Testis (tissue), 5 donors: ENCODE measurements at places on chromosomes 2 and 18. TPM values are rescaled to one million over a fixed set of nuclear protein-coding genes. Genes with fewer than 3 reads are reported as not detected.

The FAP gene
- total RNA-seq: 1.2 TPM

The PELI1 gene
- 48.0 TPM for total RNA-seq

The SULT1C2 gene
- total RNA-seq: not detected

The GRP gene
- total RNA-seq: 0.37 TPM

The PSMA8 gene
- total RNA-seq: 20.1 TPM

The SLC19A3 gene
- total RNA-seq: 0.50 TPM

- H3K27ac ChIP-seq: no peak overlapping the region
- no peaks in the 10 kb centered on the region for H3K27me3 ChIP-seq
- no peak overlapping the region for H3K4me3 ChIP-seq
Measured at GRCh38 chr2:49167131-49167530, 12.8 kb upstream of the FSHR start.

- no peak overlapping the region for H3K27ac ChIP-seq
- H3K4me1 ChIP-seq: no peaks in the 10 kb centered on the region
- no peak for DNase-seq
- no peaks in the 10 kb centered on the region for H3K36me3 ChIP-seq
- H3K4me3 ChIP-seq: no peak overlapping the region
- H3K27me3 ChIP-seq: no peaks in the 10 kb centered on the region
Measured at GRCh38 chr18:45399146-45399545, 216.1 kb upstream of the SLC14A2 start.

DNA sequence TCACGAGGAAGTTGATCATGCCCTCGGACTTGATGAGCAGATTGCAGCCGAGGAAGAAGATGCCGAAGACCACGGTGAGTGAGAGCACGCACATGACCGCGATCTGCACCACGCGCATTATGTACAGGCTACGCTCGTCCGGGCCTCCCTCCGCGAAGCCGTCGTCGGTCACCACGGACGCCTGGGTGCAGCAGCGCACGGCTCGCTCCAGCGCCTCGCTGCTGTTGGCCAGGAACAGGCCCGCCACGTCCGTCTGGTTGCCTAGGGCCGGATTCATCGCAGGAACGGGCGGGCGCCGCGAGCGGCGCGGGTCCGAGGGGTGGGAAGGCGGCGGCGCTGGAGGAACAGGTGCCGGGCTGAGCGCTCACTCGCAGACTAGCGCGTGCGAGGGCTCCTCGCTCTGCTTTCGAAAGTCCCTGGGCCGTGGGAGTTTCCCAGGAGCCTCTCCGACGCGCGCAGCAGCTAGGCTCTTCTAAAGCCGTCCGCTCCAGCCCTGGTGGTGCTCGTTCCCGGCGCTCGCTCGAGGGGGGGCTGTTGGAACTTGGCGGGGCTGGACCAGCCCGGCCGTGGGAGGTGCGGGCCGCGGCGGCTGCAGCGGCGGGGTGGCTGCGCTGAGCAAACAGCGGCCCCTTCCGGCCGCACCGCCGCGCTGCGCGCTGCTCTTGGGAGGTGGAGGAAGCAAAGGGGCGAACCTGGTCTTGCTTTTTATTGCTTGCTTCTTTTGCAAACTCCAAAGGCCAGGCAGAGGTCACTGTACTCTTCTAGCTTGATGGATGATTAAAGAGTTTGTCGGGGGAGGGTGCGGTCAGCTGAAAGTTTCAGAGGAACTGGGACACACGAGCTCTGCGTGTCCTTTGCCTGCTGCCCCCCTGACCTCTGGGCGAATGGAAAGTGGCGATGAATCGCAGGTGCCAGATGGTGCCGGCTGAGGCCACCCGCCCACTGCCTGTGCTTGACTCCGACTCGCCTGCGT, at the start of gene RPRM:
Gene RPRM, minus strand, starts transcription at position 474 of the 973 bp plus-strand sequence. Its CDS starts 197 bp downstream, at position 277.
- H3K36me3 ChIP-seq: no peaks in the 10 kb centered on the region
- peaks cover 8% of the 10 kb centered on the region for H3K4me1 ChIP-seq
- H3K4me3 ChIP-seq: peak within 1 kb of the TSS; percentile 56
- H3K27ac ChIP-seq: no peak within 1 kb of the TSS
- H3K27me3 ChIP-seq: peaks cover 4% of the 10 kb centered on the region

- H3K36me3 ChIP-seq: no peaks in the 10 kb centered on the region
- no peak overlapping the region for H3K27ac ChIP-seq
- no peak overlapping the region for H3K4me3 ChIP-seq
- no peaks in the 10 kb centered on the region for H3K27me3 ChIP-seq
- H3K4me1 ChIP-seq: no peaks in the 10 kb centered on the region
Measured at GRCh38 chr18:63962137-63962536, 7.7 kb upstream of the SERPINB8 start.

DNA sequence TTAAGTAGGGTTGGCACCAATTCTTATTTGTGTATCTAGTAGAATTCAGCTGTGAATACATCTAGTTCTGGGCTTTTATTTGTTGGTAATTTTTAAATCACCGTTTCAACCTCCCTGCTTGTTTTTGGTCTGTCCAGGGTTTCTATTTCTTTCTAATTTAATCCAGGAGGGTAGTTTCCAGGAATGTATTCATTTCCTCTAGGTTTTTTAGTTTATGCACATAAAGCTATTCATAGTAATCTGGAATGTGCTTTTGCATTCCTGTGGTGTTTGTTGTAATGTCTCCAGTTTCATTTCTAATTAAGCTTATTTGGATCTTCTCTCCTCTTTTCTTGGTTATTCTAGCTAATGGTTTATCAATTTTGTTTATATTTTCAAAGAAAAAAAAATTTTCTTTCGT, 1361.8 kb upstream of the DDX18 start:
- H3K4me1 ChIP-seq: no peaks in the 10 kb centered on the region
- no peak for DNase-seq
- H3K27ac ChIP-seq: no peak overlapping the region
- no peaks in the 10 kb centered on the region for H3K27me3 ChIP-seq
- no peaks in the 10 kb centered on the region for H3K36me3 ChIP-seq

DNA sequence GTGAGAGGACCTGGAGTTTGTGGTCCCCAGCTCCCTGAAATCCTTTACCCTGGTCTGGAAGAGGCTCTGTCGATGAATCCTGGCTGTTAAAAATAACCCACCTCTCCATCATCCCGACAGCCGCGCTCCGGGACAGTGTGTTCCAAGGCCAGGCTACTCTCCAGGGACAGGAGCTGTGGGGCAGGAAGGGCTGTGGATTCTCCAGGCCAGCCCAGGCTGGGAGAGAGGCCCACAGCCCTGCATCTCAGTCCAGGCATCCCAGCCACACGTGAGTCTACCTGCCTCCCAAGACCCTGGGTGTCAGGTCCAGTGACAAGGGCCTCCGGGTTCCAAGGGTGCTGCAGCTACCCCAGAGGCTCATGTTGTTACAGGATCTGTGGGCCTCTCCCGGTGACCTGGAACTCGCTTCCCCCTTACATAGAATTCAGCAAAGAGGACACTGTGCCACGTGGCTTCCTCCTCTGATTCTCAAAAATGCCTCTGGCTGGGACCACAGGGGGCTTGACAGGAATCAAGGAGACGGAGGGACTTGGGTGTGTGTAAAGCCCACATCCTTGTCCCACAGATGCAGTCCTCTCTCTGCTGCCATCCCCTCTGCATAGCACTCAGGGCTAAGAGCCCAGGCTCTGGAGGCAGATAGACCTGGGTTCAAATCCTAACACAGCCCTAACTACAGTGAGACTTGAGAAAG, 17.3 kb downstream of the ADRA2B start:
- no peak overlapping the region for H3K4me3 ChIP-seq
- no peaks in the 10 kb centered on the region for H3K36me3 ChIP-seq
- peak; percentile 61 for DNase-seq
- H3K27ac ChIP-seq: peak overlapping the region; percentile 45
- H3K4me1 ChIP-seq: peaks cover 28% of the 10 kb centered on the region
